C1 segment of cervical spinal cord (tissue), 14 donors: ENCODE measurements at places on chromosomes 7 and 10.

GRCh38 chr7:90242369-90243168 lies 2.4 kb upstream of the CFAP69 start:
- DNase-seq: no peak

DNA sequence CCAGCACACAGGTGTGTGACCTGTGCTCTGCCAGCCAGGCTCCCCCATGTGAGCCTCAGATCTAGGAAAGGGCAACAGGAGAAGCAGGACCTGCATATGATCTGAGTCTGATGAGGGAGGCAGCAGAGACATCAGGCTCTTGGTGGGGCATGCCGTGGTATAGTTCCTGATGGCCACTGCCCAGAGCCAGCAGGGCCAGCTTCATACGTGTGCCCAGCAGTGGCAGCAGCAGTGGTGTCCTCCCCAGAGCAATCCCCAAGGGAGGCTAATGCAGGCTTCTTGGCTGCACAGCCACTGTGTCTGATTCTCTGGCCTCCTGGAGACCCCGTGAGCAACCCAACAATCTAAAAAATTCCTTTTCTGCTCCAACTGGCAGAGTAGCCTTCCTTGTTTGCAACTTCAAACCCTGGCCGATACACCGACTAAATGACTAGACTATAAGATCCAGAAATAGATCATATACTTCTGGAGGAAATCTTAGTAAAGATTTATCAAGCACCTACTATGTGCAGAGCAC lies 230.6 kb upstream of the ZMIZ1 start:
- DNase-seq: no peak

- DNase-seq: no peak
These were observed 25.2 kb upstream of the FIGNL1 start for GRCh38 chr7:50475340-50475739.

GRCh38 chr10:126504063-126504760 lies 115.9 kb upstream of the ADAM12 start:
- DNase-seq: no peak

- no peak for DNase-seq
These were observed 10.5 kb downstream of the CPVL start for GRCh38 chr7:29135846-29136245.

- DNase-seq: no peak
These were observed 17.0 kb downstream of the PRKCQ start for GRCh38 chr10:6563075-6563474.

GRCh38 chr7:74449809-74450397 lies 3.8 kb upstream of the GTF2IRD1 start:
- no peak for DNase-seq

DNA sequence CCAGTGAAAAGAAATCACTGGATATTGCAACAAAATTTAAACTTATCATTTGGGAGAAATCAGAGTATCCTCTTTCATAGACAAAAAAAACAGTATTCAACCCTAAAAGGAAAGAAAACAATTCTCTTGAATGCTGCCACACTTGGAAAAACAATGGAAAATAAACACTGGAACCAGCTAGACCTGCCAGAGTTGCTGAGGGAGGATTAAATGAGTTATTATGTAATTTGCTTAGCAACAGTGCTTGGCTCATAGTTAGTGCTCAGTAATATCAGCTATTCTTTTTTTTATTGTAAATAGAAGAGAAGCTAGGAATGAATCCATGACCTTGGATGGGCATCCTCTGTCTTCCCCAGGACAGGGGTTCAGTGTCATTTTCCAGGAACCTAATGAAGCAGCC lies 11.0 kb upstream of the ZNF273 start:
- DNase-seq: no peak

GRCh38 chr10:29681676-29682448 lies 47.1 kb upstream of the SVIL start:
- DNase-seq: no peak

GRCh38 chr10:69415049-69415448 lies 1.7 kb downstream of the TACR2 start:
- DNase-seq: no peak

- no peak for DNase-seq
These were observed 63.3 kb upstream of the PAPSS2 start for GRCh38 chr10:87596351-87596750.

DNA sequence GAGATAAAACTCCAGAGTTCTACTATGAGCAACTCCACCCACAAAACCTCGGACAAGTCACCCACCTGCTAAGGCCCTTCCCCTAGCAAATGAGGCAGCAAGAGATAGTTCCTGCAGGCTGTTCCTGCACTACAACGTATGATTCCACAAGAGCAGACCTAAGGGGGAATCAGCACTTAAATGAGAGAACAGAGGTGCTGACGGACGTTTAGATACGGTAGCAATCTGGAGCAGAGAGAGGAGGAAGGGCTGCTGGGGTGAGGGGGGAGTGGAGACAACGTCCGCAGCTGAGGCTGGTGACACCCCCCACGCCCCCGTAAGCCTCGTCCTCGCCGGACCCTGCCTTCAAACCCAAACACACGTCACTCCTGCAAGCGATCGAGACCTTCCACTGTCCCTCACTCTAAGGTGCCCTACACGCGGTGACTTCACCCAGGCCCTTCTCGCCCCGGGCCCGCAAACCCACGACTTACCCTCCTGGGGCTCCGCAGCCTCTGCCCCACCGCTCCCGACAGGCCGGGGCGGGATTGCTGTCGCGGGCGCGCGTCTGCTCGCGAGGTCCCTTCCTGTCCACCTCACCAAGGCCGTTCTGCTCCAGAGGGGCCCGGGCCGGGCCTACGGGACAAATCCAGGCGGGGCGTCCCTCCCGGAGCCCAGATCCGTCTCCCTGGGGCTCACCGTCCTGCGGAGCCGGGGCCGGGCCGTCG lies 635 bp downstream of the ZNF12 start:
- DNase-seq: no peak

DNA sequence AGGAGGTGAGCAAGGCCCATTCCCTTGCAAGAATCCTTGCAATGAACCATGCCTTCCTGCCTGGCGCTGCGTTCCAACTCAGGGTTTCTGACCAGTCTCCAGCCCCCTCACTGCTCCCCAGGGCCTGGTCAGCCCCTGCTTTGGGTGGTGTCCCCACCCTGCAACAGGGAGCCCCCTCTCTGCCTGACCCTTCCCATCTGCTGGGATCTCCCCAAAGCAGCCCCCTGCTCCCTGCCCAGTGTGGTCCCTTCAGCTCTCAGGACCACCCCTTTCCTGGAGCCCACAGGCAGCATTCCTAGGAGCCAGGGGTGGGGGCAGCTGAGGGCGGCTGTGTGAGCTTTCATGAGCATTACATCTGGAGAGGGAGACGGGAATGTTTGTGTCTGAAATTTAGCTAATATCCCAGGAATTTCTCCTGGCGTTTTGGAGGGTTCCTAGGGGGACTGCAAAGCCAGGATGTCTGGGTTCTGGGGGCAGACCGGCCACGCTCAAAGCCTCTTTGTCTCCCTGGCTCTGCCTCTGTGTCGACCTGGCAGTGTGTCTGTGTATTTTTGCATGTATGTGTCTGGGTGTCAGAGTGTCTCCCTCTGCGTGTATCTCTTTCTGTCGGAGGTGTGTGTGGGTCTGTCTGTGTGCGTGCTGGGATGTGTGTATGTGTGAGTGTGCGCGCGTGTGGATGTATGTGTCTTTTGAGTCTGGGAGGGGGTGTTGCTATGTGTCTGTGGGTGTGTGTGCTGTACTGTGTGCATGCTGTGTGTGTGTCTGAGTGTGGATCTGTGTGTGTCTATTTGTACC lies 300.5 kb upstream of the ZMIZ1 start:
- no peak for DNase-seq

GRCh38 chr7:73512018-73512780 lies 9.9 kb downstream of the BAZ1B start:
- no peak for DNase-seq

DNA sequence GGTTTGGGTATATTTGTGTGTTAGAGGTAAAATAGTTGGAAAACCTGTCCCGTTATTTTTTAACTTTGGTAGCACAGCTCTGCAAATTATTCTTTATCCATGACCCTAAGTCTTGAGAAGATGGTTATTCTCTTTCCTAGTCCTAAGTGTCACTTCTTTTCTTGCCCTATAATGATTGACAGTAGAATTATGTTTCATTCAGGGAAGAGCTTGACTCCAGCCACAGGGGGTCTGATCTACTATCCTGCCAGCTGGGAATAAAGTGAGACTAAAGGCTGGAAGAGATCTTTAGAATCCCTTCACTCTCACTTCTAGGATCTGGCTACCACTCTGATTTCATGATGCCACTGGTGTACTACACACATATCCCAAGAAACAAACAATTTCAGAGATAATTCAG lies 90.4 kb downstream of the PHTF2 start:
- DNase-seq: no peak

- no peak for DNase-seq
These were observed 45.5 kb downstream of the MYOF start for GRCh38 chr10:93436591-93437085.

GRCh38 chr10:60277656-60278055 lies 112.0 kb downstream of the ANK3 start:
- no peak for DNase-seq

GRCh38 chr7:107233-107632 lies 85.1 kb upstream of the FAM20C start:
- DNase-seq: no peak

DNA sequence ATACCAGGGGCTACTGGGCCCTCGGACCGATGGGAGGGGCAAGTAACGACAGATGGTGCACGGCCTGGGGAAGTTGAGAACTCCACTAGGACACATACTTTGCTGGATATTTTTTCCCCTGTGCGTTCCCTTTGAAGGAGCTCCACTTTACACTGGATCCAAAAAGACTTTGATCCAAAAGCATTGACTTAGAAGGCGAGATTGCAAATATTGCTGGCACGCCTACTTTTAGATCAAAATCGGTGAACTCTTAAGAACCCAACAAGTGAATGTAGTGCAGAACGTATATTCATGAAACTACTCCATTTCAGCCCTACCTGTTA lies 436 bp upstream of the SLC25A13 start:
- DNase-seq: no peak

DNA sequence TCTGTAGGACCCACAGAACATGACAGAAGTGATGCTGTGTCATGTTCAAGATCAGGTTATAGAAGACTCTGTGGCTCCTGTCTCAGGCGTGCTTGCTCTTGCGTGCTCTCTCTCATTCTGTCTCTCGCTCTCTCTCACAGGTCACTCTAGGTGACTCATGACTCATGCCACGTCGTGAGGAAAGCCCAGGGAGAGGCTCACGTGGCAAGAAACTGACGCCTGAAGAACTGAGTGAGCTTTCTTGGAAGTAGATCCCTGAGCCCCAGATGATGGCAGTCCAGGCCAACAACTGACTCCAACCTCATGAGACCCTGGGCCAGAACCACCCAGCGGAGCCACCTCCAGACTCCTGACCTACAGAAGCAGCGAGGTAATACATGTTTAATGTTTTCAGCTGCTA lies 103.3 kb downstream of the DNMBP start:
- no peak for DNase-seq

DNA sequence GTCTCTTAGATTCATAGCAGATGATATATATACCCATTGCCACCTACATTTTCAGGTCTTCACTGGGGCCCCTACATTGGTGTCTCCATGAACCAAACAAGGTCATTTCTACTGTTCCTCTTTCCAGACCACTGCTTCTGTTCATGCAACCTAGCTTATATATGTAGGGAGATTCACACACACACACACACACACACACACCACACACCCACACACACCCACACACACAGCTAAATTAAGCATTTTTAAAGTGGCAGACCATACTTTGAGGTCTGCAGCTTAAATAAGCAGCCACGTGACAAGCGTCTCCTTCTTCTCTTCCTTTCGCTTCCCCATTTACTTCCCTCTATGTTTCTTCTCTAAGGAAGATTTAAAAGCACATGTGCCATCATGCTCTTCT lies 70.0 kb upstream of the CC2D2B start:
- no peak for DNase-seq

DNA sequence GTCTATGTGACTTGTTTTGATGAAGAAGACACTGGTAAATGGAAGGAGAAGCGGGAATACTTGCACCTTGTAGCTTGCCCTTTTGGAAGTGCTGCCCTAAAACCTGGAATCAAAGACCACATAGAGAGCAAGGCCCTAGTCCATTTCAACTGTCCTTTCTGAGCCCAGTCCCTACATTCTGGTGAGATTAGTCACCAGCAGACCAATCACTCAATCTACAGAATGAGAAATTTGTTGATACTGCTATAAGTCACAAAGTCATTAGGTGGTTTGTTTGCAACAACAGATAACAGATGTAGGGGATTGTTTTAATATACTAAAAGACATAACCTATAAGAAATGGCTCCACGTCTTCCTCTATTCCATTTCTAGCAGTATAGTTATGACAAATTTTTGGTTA lies 33.6 kb downstream of the WASL start:
- no peak for DNase-seq

DNA sequence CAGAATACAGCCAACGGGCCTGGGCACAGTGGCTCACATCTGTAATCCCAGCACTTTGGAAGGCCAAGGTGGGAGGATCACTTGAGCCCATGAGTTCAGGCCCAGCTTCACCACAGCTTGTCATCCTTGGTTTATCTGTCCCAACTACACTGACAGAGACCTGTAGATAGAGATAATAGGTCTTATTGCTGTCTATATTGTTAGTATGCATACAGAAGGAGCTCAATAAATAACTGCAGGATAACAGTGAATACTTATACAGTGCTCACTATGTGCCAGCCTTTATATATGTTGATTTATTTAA lies 1.3 kb downstream of the CNPY4 start:
- no peak for DNase-seq

GRCh38 chr10:79407811-79408795 lies 37.3 kb downstream of the ZCCHC24 start:
- no peak for DNase-seq

DNA sequence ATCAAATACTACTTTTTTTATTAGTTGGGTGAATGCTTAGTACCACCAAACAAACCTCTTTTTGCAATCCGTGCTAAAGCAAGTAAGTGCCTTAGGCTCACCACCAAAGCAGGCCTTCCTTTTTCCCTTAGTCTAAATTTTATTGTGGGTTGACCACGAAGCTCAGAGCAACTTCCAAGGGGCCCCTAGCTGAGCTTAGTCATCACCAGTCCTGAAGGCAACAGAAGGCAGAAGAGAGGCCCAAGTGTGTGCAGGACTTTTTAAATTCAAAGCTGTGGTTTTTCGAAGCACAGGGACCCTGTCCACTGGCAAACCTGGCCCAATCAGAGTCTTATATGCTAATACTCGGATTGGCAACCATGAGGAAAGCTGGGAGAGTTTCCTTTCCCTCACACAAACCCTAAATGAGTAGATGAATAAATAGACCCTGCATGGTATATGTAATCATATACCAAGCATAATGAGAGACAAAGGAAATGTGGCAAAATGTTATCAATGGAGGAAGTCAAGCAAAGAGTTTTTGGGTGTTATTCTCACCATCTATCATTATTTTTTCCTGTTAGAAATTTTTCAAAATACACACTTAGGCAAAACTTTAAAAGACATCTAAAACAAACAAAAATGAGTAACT lies 453.2 kb upstream of the GALNT17 start:
- no peak for DNase-seq

DNA sequence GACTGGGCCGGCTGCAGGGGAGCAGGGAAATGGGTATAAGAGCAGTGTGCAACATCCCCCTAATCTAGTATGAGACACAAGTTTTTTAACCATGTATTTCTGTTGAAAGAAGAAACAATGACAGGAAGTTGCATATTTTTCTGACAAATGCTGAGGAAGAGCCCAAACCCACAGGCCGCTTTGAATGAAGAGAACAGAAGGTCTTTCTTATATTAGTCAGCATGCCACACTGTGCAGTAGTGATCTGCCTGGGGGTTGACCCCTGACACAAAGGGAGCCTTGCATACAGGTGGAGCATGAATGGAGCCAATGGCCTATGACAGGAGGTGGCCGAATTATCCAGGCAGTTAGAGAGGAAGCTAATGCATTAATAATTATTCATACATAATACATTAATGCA lies 518.3 kb downstream of the PLXDC2 start:
- no peak for DNase-seq
